ENCODE measurements at places on chromosomes 5 and 9.

GRCh38 chr5:89932771-89933181 is 476.8 kb downstream of the CETN3 start:
- DNase-seq = no peak

- no peak for DNase-seq
Observed at GRCh38 chr9:114259798-114260523, 62.9 kb upstream of the ORM1 start.

GRCh38 chr9:107621436-107621835 is 131.9 kb upstream of the KLF4 start:
- no peak for DNase-seq

- DNase-seq = no peak
Observed at GRCh38 chr5:116681334-116682013, 106.9 kb upstream of the SEMA6A start.

DNA sequence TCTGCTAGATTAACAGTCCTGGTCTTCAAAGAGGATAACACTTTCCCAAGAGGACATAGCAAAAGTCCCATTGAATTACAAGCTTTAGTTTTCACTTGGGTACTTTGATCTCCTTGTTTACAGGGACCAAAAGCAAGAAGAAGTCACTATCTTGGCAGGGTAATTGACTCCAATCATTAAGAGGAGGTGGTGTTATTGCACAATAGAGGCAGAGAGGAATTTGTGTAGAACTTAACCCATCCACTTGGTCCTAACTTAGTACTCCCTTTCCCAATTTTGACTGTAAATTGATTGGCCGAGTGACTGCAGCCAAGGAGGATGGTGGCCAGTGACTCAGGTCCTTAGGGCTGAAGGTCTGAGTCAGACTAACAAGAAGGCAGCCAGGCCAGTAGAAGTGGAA is 9.3 kb upstream of the TRPC7 start:
- DNase-seq = no peak

DNA sequence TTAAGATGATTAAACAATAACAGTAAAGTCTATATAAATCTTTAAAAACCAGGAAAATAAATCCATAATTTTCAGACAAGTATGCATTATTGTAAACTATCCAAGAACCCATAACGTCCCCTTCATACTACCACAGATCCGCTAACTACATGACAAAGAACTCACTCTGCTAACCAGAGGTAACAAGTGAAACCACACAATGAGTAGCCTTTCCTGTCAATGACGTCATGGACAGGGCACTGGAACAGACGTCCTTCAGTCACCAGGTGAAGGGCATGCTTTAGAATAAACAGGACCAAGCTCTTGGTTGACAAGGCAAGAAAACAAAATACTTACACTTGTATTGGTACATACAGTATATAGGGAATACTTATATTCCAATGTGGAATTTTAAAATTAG is 45.2 kb downstream of the RNF130 start:
- DNase-seq = no peak

GRCh38 chr5:64526734-64527439 is 21.1 kb downstream of the RGS7BP start:
- no peak for DNase-seq

- no peak for DNase-seq
Observed at GRCh38 chr5:92320446-92320845, 937.3 kb upstream of the ARRDC3 start.

- no peak for DNase-seq
Observed at GRCh38 chr5:5270958-5271785, 131.0 kb downstream of the ADAMTS16 start.

GRCh38 chr9:113997610-113998009 is 80.5 kb downstream of the AMBP start:
- DNase-seq = no peak

- no peak for DNase-seq
Observed at GRCh38 chr5:6496636-6497035, 48.0 kb downstream of the UBE2QL1 start.

DNA sequence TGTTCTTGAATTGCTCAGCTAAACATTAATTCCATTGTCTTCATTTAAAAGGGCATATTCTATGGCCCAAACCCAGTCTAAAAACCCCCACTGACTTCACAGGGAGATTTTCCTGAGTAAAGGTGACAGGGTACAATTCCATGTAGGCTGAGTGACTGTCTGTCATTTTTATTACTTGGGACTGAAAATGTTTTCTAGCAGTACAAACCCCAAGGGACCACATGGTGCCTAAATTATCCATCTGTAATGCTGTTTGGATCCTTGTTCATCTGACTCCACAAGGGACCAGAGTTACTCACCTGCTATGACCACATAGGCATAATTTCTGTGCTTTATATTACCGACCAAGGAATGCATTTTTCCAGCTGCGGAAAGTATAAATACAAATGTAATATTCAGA is 349.1 kb downstream of the ZNF608 start:
- DNase-seq = no peak

- DNase-seq = no peak
Observed at GRCh38 chr9:18626046-18626698, 152.2 kb downstream of the ADAMTSL1 start.

DNA sequence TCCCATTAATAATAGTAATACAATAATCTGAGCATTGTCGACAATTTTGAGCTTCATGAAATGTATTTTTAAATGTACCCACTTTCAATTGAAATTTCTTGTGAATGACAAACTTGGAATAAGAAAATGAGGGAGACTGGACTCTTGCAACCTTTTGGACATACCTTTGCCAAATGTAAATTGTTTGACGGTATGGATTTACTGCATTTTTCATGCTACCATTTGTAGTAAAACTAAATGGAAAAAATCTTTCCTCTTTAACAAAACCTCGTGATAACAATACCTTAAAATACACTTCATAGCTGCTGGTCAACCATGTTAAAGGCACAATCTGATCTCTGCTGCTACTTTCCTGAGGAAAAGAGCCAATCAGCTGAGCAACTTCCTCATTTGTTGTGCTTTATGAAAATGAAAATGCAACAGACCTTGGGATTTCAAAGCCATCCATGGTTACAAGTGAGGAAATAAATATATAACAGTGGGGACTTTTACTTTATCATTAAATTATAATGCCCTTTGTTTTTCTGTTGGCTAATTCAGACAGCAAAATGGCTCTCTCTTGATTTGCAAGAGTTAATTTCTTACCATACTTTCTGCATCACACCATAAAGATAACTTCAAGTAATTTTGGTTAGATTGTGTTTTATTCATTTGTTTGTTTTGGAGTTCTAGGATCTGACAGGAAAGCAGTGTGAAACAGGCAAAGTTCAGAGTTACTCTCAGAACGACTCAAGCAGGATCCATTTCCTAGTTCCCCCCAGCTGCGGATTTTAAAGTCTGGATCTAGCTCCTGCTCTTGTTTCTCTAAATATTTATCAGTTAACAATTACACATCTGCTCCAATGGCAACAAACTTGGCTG is 1.1 kb downstream of the ALDH1A1 start:
- no peak for DNase-seq

GRCh38 chr5:35487233-35488025 is 130.2 kb upstream of the SPEF2 start:
- peak; percentile 32 for DNase-seq

DNA sequence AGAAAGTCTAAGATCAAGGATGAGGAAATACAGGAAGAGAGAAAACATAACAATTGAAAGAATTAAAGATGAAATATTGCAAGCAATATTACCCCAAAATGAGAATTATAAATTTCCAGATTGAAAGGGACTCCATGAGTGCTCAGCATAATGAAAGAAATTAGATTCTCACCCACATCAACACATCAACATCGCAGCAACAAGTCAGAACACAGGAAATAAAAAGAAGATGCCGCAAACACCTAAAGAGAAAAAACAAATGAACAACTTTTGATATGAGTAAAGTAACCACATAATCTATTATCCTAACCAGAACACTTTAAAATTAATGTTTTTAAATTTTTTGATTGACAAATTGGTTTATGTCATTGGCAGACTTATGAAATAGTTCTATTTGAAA is 318.3 kb upstream of the PTGER4 start:
- DNase-seq = no peak

- DNase-seq = no peak
Observed at GRCh38 chr5:67133776-67134175, 62.8 kb downstream of the CD180 start.

DNA sequence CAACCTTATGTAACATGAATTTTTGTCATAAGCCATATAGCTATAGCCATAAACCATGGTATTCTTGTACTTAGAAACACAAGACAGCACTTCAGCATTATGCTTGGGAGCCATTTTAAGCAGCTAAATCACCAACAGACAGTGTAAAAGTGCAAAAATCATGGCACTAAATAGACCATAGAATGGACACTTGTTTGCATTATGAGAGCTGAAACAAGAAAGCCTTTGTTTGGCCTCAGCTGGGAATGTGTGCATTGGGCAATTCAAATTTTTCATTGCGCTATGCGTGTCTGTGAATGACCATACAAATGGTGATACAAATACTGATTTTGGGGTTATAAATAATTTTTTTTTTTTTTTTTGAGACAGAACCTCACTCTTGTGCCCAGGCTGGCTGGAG is 23.7 kb downstream of the KDM4C start:
- DNase-seq = no peak

- no peak for DNase-seq
Observed at GRCh38 chr5:169590602-169591001, 7.0 kb downstream of the SPDL1 start.

- no peak for DNase-seq
Observed at GRCh38 chr9:13919401-13919800, 394.5 kb downstream of the NFIB start.

DNA sequence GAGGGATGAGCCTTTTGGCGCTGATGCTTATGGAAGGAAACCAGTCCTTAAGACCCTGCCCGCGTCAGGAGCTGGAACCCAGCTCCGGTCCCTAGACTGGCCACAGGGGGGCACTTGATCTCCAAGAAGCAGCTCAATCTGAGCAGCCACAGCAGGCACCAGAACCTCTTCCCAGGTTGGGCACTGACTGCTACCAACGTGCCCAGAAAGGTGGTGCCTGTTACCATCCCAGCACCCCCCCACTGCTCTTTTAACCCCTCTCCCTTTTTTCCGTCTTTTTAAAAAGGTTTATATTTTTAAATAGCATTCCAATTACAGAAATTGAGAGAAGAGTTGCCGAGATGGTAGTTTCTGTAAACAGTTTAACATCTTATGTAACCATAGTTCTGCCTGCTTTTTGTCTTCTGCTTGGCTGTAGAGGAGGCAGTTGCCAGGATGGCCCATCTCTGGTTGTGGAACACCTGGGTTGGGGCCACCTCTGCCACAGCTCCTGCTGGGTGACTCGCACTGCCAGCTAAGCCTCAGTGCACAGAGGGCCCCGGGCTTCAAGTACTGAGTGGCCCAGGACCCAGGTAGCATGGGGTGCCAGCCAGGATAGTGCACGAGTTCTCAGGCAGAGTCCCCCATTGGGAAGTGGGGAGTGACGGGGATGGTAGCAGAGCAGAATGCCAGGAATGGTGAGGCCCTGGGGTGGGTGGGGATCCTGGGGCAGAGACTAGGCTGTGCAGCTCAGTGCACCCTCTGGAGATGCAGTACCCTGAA is 62.8 kb downstream of the PFDN1 start:
- peak; percentile 72 for DNase-seq

DNA sequence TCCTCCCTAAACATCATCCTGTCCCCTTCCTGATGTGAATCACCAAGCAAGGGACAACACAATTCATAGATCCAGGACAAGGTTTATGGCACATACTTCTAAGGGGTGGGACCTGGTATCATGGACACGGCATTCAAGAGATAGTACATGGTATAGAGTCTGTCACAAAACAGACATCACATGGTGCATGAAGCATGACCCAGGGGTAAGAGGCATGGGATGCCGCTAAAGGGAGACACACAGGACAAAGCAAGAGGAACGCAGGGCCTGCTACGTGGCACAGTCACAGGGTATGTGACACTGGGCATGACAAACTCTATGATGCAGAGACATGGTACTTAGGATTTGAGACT is 20.7 kb downstream of the GSN start:
- DNase-seq = no peak

- DNase-seq = no peak
Observed at GRCh38 chr5:14834062-14834461, 37.5 kb downstream of the ANKH start.

- DNase-seq = no peak
Observed at GRCh38 chr9:26437056-26437711, 455.4 kb downstream of the CAAP1 start.

- no peak for DNase-seq
Observed at GRCh38 chr9:112078432-112078831, 96.7 kb downstream of the SUSD1 start.

DNA sequence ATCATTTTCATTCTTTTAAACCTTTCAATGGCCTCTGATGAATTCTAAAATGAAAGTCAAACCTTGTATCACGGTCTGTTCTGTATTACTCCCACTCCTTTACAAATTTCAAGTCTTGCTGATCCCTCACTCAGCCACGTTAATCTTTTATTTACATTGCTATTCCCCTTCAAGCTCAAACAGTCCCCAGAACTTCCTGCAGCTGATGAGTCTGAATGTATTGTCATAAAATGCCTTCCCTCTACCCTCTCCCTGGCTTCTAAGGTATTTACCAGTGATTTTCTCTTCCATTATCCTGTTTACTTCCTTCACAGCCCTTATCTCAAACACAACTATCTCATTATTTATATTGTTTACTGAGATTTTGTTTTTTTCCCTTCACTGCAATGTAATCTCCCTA is 562.3 kb upstream of the C9orf72 start:
- no peak for DNase-seq

DNA sequence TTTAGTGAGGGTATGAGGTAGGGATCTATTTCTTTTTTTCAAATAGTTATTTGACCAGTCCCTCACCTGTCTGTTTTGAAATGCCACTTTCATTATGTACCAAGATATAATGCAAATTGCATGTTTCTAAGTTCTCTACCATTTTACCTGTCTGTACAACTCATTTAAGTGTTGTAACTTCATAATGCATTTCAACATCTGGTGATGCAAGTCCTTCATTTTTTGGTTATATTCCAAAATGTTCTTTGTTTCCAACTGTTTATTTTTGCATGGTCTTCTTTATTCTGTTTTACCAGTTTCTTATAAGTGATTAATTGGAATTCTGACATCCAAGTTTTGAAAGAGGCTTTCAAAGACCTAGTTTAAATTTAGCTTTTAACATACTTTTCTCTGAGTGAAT is 26.8 kb downstream of the TDRD7 start:
- peak; percentile 57 for DNase-seq

DNA sequence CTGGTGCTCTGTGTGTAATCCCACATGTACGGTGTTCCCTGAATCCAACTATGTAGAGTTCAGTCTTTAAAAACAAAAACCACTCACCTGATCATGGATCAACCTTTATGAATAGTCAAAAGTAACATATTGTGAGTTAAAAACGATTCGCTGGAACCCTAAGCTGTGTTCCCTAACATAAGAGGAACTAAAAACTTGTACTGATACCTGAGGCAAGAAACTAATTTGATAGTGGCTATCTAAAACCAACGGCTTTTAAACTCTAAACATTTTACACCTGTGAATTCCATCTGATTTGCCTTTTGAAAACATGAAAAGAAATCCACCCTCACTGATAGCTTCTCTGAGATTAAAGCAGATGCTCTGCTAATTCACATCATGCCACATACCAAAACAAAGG is 101.5 kb downstream of the DEPDC1B start:
- no peak for DNase-seq

DNA sequence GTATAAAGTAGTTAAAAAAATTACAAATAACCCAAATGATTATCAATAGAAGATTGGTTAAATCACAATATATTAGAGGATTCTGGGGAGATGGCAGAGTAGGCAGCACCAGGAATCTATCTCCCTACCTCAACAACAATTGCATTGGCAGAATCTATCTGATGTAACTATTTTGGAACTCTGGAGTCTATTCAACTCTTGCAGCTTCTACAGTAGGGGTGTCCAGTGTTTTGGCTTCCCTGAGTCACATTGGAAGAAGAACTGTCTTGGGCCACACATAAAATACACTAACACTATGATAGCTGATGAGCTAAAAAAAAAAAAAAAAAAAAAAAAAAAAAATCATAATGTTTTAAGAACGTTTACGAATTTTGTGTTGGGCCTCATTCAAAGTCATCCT is 29.2 kb upstream of the ECM2 start:
- no peak for DNase-seq
